ENCODE measurements at places on chromosomes 2 and 18.

DNA sequence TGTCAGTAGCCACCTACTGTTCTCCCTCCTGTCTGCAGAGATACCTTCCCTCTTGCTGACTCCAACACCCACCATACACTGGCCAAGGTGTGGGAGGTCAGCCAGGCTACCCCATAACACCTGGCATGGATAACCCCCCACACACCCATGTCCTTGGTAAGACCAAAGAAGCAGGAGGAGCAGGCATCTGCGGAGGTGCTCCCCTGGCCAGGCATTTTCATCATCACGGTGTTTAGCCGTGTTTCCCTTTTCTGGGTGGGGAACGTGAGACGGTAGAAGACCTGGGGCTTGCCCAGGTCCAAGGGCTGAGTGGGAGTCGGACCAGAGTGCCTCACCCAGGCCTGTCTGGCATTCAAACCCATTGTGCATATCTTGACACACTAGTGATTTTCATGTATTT, 150.3 kb downstream of the SMAD7 start:
- no peak for DNase-seq

GRCh38 chr2:215684448-215685237, 248.8 kb upstream of the FN1 start:
- DNase-seq, result no peak

DNA sequence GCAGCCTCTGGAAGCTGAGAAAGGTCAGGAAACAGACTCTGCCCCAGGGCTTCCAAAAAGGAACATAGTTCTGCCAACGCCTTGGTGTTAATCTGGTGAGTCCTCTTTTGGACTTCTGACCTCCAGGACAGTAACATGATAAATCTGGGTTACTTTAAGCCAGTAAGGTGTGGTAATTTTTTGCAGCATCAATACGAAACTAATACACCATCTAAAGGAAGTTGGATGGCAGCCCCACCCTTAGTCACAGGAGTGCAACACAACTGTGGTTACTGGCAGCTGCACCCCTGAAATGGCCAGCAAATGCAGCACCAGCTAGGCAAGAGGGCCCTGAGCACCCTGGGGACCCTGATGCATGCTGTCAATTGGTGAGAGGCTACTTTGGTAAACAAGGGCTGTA, 25.8 kb downstream of the CREG2 start:
- peak; percentile 15 for DNase-seq

GRCh38 chr2:29314816-29315571, 199.8 kb downstream of the CLIP4 start:
- DNase-seq, result peak; percentile 58

GRCh38 chr2:161388146-161388779, 27.8 kb upstream of the TBR1 start:
- DNase-seq, result no peak
